ENCODE measurements at places on chromosomes 11 and 22.

GRCh38 chr11:22343371-22344032, 5.3 kb downstream of the SLC17A6 start:
- DNase-seq, result no peak

GRCh38 chr11:70477609-70478008, 79.3 kb downstream of the CTTN start:
- DNase-seq, result no peak

DNA sequence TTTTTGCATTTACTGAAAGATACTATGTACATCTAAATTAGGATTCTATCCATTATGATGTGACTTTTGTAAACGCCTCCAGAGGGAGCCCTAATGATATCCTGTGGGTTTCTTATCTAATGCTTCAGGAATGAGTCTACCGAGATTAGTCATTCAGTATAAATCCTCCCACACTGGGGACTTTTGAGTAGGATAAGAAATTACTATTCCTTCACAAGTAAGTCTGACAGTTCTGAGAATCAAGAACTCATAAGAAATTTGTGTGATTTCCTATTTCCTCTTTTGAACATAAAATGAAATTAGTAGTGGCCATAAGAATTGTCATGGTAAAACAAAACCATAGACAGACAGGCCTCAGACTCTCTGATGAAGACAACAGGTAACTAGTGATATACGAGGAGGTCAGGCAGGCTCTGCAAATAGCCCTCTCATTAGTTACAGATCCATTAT, 10.0 kb upstream of the OR5M1 start:
- no peak for DNase-seq

GRCh38 chr22:29916007-29916544, 33.1 kb downstream of the MTMR3 start:
- no peak for DNase-seq

DNA sequence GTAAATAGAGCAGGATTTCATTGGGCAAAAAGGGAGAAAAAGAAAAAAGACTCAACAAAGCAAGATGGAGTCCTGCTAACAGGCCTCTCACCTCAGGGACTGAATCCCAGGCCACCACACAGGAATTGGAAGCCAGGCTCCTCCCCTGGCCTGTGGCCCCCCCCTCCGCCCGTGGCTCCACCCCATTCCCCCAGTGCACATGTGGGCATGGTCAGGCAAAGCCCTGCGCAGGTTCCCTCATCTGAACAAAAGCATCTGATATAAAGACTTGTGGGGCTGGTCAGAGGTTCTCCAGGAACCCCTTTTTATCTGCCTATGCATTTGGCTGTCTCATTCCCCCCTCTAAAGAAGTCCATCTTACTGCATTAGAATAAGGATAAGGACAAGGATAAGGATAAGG, 46.0 kb upstream of the PAK1 start:
- DNase-seq, result no peak

- DNase-seq, result no peak
Observed at GRCh38 chr11:31805629-31806185, 5.4 kb downstream of the PAX6 start.

DNA sequence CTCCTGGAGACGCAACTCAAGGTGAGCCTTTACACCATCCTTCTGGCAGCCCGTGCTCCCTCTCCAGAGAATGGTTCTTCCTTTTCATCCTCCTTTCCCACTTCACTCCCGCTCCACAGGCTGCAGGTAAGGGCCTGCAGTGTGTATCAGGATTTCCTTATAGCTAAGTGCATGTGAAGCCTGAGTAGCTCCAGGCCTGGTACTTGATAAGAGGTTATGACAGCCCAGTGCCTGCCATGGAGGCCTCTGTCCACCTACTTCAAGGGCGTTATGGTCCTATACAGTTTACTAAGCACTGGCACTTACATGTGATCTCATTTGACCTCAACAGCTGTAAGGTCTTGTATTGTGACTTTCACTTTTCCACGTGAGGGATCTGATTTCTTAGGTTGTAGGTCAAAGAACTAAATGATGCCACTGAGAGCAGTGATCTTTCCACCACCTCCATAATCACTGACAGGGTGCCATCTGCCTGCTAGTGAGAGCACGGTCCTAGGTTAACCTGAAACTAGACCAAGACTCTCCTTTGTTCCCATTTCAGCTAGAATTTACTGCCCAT, 18.1 kb downstream of the SSH3 start:
- no peak for DNase-seq

DNA sequence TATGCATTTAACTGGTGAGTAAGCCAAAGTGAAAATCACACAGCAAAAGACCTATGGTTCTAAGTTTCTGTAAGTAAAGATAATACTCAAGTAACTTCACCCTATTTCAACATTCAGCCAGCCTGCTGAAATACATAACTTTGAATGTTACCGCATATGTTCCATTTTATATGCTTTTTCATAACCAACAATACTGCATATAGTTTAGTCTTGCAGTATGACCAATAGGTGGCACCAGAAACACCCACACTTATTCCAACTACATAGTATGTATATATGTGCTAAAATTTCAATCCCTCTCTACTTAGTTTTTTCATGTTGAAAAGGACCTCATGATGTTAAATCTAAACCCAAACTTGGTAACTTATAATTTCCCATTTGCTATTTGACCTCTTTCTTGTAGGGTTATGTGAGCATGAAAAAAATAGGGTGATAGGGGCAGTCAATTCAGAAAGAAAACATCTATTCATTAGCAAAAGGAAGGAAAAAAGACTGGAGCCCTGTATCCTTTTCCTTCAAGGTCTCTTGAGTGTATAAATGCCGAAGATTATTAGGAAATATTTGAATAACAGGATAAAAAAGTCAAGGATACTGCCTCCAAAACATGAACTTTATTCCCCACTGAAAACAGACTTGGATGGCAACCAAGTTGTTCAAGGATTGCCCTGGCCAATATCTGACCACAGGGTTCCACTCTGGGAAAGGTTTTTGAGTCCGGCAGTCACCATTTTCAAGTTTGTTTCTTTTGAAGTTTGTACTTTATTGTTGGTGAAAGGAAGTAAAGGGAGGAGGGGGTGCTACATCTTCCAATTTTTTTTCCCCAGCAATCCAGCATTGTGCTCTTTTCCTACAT, 23.8 kb upstream of the FZD4 start:
- DNase-seq, result no peak

DNA sequence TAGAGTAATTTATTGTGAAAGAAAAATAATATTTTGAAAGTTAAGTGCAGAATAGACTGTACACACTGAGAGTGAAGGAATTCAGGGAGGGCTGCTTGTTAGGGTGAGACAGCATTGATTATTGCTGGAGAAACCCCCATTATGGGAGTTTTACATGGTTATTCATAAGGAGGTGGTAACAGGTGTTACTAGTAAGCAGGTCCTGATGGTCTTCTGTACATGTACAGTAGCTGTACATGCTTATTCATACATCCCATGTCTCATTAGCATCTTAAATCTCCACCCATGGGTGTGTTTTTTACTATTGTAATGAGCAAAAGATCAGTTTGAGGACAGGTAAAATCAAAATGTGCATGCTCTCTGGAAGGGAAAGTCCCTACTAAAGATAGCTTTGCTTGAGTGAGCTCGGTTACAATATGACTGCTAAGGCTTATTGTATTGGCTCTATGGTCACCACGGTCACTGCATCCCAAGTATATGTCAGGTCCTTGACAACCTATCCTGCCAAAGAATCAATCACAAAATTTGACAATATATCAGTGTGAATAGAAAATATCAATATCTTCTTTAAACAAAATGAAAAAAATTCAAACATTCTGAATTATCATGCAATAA, 6.2 kb downstream of the KDM4F start:
- no peak for DNase-seq

DNA sequence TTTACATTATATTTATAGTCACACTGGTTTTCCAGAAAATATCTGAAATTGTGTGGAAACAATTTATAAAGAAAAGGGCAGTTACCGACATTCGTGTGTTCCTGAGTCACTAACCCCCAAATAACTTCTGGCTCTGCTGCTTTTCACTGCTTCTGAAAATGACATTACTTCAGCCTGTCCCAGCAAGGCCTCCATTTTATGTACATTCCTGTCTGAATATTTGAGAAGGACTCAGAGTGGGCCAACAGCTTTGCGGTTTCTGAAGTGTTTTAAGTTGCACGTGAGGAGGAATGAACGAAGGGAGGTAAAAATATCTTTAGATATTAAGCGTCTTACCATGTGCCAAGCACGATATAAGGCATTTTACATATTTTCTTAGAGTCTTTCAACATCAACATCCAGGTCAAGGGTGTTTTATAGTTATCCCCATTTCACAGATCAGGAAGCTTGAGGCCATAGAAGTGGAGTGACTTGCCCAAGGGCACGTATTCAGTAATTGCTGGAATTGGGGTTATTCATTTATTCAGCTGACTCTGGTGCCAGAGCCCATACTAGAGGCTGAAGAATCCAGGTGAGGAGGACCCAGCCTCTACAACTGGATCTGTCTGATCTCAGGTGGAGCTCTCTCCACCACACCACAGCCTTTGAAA, 30.8 kb upstream of the WNT11 start:
- DNase-seq, result no peak

DNA sequence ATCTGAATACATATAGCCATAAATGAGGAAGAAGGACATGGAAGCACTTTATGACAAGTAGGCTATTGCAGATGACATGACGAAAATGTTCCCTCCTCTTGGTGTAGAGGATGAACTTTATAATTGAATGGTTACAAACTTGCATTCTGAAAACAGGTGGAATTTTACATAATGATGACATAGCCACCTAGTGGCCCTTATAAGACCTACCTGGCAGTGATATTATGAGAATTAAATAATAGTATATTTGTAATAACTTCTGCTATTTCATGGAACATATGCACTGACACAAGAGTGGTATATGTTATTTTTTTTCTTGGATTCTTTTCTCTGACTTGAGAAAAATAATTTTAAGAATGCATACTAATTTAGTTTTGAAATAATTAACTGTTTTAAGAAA, 22.9 kb downstream of the TRIM22 start:
- DNase-seq, result no peak

DNA sequence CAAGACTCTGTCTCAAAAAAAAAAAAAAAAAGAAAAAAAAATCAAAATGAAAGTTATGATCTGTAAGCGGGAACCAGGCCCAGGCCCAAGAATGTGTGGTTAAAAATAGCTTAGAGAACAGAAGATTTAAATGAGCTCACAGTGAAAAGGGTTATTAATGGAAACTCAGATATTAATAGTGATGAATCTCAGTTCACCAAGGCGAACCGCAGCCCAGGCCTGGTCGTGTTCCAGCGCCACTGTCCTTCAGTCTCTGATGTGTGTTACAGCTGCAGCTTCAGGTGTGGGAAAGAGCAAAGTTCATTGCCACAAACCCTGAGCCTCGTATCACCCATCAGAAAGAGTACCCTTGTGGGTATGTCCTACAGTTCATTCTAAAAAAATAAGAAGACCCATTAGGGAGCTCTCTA, 107.1 kb downstream of the GAB2 start:
- no peak for DNase-seq

- no peak for DNase-seq
Observed at GRCh38 chr11:70603114-70603755, 204.9 kb downstream of the CTTN start.

GRCh38 chr11:62108017-62108750, 15.6 kb upstream of the INCENP start:
- peak; percentile 44 for DNase-seq

DNA sequence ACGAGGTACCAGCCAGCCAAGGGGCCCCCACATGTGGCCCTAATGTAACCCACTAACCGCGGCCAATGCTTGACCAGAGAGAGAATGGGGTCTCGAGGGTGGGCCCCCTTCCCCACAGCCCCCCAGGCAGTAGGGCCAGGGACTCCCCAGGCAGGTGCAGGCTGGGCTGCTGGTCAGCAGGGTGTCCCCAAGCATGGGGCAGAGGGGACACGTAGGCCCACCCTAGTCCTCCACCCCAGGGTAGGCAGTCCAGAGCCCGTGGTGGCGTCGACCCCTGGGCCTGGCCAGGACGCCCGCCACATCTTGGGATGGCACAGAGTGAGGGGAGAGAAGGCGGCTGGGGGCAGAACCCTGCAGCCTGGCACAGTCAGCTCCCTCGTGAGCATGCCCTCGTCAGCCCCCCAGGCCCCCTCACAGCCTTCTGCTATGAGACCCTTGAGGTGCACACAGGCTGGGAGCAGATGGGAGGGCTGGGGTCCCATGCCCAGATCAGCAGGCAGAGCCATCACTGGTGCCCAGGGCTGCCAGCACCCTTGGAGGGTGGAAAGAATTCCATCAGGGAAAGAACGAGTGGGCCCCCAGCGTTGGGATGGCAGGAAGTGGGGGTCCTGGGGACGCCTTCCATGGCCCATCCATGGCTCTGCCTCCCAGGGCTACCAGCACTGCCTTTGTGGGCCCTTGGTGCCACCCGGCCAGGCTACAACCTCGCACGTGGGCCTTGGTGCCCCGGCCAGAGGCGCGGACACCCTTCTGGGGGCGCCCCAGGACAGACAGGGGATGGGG, 6.1 kb downstream of the TNNT3 start:
- DNase-seq, result no peak

- DNase-seq, result no peak
Observed at GRCh38 chr22:36897611-36898010, 15.8 kb upstream of the CSF2RB start.

- DNase-seq, result no peak
Observed at GRCh38 chr11:128961645-128962044, 19.0 kb upstream of the TP53AIP1 start.

DNA sequence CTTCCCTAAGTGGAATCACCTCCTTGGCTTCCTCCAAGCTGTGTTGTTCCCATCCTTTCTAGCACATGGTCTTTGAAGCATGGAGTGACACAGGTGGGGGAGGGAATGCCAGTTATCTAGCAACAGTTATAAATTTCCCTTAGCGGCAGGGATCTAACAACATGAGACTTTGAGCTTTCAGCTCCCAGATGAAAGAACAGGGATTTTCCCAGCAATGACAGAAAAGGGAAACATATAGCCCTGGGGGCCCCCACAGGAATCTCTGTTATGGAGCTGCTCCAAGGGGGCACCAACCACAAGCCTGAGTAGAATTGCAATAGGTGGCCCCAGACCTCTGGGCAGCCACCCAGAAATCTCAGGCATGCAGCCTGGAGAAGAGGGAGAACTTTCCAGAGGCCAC, 163.0 kb downstream of the GRIK4 start:
- DNase-seq, result no peak

- no peak for DNase-seq
Observed at GRCh38 chr11:102256251-102256650, 61.0 kb upstream of the BIRC3 start.

- no peak for DNase-seq
Observed at GRCh38 chr11:132644520-132645239, 887.6 kb downstream of the OPCML start.

DNA sequence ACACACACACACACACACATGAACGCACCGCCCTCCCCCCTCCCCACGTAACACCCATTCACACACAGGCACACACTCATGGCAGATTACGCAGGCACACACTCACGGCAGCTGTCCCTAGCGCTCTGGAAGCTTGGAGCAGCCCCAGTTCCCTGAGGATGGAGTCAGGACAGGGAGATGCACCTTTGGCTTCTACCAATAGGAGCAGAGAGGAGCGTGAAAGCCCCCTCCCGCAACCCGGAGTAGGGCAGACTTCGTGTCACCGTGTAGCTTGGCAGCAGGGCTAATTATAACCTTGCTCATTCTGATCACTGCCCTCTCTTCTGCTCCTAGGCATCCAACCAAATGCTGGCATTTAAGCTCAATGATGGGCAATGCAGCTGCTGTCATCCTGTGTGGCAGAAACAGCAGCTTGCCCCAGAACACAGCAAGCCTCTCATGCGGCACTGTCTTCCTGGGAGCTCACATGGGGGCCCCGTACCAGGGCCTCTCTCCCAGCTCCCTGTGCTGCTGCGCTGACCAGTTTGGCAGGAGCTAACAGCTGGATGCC, 31.9 kb downstream of the ANKK1 start:
- DNase-seq, result no peak

GRCh38 chr22:43992331-43992821, 31.7 kb upstream of the PARVB start:
- no peak for DNase-seq

- no peak for DNase-seq
Observed at GRCh38 chr11:116396331-116396730, 376.5 kb downstream of the BUD13 start.

All from stimulated activated naive CD8-positive, alpha-beta T cell treated with anti-CD3 and anti-CD28 coated beads, Interleukin-15, amount 100 ng/mL, for 72 hours (primary cell).